GM06990 (cell line): ENCODE measurements at places on chromosomes 1 and 21.

GRCh38 chr1:156081917-156082308 lies 352 bp downstream of the MEX3A start:
- no peak for DNase-seq

DNA sequence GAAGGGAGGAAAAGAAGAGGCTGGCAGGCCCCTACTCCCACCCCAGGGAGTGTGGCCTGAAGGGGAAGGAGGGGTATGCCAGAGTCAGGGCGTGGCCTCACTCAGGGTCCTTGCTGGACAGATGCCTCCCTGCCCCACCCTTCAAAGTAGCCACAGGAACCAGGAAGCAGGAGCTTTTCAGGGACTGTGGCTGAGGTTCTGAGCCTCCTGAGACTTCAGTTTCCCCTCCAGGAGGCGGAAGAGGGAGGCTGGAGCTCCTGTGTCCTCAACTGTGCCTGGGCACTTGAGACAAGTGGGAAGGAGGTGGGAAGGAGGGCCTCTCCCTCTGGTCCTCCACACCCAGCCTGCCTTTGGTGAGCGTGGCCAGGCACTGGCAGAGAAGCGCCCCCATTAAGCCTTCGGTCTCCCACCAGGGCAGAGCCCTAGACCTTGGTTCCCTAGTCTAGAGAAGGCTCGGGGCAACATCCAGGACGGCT lies 5.3 kb downstream of the CELSR2 start:
- DNase-seq, result no peak

DNA sequence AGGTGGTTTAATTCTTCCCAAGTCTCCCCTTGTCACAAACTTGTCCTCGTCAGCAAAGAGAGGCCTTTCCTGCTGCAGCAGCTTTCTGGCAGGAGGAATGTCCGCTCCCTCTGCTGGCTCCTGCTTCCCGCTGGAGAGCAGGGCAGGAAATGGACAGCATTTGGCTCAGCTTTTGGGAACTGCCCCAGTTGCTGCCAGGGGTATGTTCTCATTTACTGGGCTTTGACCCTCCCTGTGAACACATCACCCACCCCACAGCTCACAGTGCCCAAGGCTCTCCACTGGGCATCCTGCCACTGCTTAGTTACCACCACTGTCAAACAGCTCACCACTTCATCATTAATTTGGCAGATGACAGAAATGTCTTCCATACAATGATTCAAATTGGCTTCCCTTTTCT lies 75.4 kb downstream of the MRPL37 start:
- DNase-seq, result no peak

- DNase-seq, result peak; percentile 58
Measured at GRCh38 chr1:6423321-6423999, 1.1 kb upstream of the ESPN start.

DNA sequence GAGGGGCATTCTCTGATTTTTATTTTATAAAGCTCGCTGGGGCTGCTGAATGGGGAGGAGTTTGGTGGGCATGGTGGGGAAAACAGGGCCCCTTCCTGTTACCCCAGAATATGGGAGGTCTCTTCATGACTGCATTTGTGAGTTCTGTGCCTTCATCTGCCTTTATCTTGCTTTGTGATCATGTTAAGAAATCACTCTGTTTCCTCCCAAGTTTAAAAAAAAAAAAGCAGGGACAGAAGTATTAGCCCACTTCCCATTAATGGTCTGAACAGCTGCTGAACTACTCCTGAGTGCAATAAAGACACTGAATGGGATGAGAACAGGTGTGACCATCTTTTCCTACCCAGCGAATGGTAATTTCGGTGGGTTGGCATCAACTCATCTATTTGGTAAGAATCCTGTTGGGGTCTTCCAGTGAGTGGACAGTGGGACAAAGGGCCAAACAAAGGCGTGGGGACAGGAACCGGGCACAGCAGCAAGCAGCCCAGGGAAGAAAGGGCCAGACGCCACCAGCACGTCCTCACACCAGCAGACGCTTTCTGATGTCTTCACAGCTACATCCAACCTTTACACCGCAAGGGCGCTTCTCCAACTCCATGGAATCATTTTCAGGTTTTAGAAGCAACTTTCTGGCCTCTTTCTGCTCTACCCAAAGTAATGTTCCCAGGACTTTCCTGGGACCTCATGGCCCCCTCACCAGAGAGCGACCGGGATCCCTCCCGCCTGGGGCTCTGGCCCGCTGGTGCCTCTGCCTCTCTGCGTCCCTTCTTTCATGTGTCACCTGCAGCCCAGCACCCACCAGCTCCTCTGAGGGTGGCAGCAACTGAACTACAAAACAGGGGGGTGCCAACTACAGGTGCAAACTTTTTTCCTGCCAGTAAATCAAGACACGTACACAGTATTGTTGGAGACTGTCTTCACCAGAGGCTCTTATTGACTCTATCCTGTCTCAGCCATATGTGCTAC lies 160.2 kb downstream of the ADSS2 start:
- DNase-seq, result no peak

- no peak for DNase-seq
Measured at GRCh38 chr1:182624577-182624976, 20.4 kb upstream of the RGS16 start.

DNA sequence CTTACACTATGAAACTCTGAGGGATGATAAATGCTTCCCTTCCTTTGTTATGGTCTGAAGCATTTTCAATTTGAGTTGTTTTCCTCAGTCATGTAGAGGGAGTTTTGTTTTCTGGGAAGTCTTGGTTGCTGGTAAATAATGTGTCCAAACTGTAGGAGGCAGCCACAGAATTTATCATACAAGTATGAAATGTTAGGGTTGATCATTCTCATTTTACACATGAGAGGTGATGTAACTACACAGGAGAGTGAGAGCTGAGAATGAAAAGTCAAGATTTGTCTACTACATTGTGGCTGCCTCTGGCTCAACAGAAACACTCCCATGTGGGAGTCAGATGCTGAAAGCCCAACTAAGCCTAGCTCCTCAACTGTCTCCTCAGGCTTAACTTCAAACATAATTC lies 182.5 kb upstream of the SGIP1 start:
- no peak for DNase-seq

GRCh38 chr1:68495532-68495931 lies 1.4 kb downstream of the DEPDC1 start:
- no peak for DNase-seq

DNA sequence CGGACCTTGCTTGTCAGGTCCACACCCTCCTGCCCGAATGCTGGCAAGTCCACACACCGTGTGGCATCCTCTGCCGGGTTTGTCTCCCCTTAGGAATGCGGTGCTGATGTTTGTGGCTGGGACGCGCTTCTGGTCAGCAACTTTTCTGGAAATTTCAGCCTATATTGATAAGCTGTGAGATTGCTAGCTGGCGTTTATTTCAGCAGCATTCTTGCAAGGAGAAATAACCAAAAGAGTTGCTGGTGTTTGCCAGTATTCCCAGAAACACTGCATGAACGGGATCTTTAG lies 601 bp downstream of the CEPT1 start:
- DNase-seq, result no peak
